ENCODE measurements at places on chromosomes 2 and 18.

DNA sequence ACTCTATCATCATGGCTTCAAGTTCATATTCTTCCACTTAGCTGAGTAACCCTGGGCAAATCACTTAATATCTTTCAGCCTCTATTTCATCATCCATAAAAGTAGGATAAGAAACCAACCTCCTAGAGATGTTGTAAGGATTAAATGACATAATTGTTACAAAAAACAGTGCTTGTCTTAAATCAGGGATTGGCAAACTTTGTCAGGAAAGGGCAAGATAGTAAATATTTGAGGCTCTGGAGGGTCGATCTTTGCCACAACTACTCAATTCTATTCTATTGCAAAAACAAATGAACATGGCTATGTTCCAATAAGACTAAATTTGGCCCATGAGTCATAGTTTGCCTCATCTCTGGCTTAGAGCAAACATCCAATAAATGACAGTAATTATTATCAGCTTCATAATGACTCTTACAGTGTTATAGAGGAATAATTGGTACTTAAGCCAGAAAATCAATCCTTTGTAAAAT lies 184.7 kb downstream of the SATB2 start:
- peak; percentile 62 for DNase-seq

DNA sequence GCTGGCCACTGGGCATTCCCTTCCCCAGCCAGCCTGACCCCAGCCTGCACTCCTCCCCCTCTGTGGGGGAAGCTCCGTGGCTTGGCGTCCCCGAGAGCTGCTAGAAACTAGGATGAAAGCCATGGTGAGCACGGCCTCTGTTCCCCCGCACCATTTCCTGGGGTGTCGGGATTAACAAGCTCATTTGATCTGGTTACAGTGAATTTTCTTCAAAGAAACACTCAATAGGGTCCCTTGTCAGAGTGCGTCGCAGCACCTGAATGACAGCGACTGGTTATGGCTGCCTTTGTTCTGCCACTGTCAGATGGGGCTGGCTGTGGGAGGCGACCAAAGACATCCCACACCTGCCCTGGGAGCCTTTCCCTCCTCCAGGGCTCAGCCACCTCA lies 7.7 kb upstream of the ALPI start:
- no peak for DNase-seq

GRCh38 chr2:155372969-155373368 lies 674.5 kb downstream of the KCNJ3 start:
- DNase-seq, result no peak

DNA sequence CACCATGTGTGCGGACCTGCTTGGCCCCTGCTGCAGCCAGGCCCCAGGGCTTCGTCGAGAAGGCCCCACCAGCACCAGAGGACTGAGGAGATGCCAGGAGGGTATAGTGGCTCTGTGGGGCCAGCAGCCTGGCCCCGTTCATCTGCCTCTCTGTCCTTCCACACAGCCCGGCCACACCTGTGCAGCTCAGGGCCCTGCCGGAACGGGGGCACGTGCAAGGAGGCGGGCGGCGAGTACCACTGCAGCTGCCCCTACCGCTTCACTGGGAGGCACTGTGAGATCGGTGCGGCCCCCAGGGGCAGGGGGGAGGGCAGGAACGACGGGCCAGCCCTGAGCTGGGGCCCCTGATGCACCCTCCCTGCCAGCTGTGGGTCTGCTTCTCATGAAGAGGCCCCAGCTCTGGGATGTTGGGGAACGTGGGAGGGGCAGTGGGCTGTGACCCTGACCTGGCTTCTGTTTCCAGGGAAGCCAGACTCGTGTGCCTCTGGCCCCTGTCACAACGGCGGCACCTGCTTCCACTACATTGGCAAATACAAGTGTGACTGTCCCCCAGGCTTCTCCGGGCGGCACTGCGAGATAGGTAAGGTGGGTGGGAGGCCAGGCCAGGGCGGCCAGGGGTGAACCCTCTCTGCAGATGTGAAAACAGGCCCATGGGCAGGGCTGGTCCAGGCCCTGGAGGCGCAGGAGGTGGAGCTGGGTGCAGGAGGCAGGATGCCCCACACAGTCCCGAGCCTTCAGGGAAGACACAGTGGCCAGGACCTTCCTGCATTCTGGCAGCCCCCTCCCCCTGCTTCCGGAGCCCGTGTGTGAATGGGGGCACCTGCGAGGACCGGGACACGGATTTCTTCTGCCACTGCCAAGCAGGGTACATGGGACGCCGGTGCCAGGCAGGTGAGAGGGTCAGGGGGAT lies 50.3 kb downstream of the MTERF4 start:
- DNase-seq, result no peak

DNA sequence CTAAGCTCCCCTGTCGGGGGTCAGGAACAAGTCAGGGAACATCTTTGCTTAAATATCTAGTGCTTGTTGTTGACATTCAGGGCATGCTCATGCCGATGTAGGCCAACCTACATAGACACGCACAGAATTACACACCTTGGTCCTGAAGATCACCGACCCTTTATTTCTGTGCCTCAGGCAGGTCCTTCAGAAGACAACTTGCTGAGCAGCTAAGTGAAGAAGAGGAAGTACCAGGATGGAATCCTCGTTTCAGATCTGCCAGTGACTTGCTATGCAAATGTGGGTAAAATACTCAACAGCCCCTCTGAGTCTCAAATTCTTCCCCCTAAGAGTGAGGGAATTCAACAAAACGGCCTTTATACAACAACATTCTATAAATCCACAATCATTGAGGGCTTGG lies 494.7 kb downstream of the BCL11A start:
- DNase-seq, result no peak
